ENCODE measurements at places on chromosomes 7 and 10.

GRCh38 chr10:78657163-78657861, 411.5 kb upstream of the ZMIZ1 start:
- peak; percentile 79 for DNase-seq

DNA sequence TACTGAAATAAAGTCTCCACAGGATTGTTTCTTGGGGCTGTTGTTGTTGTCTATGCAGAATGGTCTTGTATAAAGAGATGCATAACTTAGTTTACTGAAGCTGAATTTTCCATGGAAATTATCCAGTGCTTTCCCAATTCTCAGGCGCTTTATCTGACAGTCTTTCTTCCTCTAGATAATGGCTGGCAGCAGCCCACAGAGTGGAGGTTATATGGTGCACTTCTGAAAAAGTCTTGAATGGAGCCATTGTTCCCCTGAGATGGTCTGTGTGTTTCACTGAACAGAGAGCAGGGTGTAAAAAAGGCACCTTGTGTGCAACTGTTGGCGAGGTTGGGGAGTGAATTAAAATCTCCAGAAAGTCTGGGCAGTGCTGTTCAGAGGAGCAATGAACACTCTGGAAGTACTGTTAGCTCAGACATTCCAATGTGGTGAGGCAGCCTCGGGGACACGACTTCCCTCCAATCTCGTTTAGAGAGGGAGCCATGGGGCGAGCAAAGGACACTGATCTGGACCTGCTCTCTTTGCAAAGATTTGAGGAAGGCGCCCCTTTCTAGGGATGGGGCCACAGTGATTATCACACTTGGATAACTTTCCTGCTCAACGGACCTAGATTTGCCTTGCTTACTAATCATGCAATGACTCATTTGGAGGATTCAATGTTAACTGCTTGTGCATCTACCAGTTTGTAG, 2.0 kb upstream of the PLCE1 start:
- DNase-seq, result no peak

GRCh38 chr10:13872411-13872810, 285.6 kb downstream of the PRPF18 start:
- no peak for DNase-seq

DNA sequence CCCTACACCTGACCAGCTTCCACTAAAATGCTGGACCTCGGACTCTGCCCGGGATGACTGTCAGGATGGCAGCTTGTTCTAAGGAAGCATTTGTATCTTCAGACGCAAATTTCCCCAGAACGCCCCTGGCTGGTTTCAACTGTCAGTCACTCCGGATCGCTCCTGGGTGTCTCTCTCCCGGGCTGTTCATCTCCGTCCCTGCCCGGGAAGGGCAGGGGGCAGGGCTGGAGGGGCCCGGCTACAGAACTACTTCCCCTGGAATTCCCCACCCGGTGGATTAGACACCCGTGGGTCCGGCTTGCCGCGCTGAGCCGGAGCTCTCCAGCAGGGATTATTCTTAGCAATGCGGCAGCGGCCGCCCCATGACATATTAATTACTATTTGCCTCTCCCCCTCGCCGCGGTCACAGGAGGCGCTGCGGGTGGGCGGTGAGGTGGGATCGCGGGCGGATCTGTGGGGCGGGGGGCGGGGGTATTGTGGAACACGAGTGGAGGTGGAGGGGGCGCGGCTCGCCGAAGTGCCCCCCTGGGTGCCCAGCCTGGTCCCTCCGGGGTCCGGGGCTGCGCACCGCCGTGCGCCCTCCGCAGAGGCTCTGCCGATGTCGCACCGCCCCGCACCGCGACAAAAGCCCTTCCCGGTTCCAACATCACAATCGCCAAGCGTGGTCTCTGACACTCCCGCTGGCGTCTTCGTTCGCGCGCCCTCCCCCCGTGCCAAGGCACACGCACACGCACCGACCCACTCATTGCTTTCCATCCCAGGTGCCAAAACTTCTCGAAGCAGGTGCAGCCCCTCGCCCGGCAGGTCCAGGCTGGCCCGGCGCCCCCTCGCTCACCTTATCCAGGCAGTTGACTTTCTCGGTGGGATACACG, 276.1 kb upstream of the NEBL start:
- DNase-seq, result peak; percentile 17

DNA sequence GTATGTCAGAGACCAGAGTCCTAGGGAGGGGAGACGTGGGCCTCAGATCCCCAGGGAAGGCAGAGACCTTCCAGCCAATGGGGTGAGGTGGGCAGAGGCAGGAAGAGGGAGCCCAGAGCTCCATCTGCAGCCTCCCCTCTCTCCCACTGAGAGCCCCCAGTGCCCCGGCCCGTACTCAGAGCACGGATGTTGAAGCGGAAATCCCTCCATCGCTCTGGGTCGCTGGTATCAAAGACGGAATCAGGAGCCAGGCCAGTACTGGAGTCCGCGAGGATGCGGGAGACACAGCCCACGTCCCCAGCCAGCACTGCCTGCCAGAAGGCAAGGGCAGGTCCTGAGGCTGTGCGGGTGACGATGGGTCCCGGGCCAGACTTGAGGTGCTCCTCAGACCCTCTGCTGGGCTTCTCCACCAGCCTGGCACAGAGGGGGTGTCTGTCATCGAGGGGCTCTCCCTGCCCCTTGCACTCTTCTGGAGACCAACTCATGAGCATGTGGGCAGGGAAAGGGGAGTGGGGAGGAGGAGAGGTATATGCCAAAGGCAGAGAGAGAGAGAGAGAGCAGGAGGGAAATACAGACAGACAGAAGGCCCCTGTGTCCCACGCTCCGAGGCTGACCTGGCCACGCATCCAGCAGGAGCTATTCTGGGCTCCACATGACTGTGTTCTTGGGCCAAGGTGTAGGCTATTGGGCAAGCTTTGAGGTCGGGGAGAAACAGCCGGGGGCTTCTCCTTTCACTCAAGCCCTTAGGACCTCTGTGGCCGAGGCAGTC, at the start of gene ASB10:
TSS of gene ASB10 (minus strand) at position 611 of the 769 bp plus-strand sequence. CDS start at position 491, 120 bp downstream.
- DNase-seq, result no peak

DNA sequence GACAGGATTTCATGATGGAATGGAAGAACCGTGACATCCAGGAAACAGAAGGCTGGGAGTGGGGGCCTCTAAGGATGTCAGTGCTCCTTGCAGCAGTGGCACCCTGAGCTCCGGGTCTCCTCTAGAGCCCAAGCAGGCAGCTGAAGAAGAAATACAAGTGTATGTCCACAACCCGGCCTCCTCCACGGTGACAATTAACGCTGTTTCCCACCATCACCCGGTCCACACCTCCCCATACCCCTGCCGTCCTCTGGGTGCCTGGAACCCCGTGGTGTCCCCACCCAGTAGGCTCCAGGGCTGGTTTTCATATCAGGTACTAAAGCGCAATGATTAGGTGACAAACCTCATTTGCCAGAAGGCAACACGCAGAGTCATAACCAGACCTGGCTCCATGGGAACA, 30.3 kb downstream of the GRID1 start:
- no peak for DNase-seq

- DNase-seq, result no peak
Observed at GRCh38 chr7:2687881-2688318, at the start of gene AMZ1. TSS of gene AMZ1 (plus strand) at chr7:2688202. CDS start at chr7:2700452, 12,250 bp downstream.

GRCh38 chr10:129621693-129622092, 154.7 kb downstream of the MGMT start:
- no peak for DNase-seq

DNA sequence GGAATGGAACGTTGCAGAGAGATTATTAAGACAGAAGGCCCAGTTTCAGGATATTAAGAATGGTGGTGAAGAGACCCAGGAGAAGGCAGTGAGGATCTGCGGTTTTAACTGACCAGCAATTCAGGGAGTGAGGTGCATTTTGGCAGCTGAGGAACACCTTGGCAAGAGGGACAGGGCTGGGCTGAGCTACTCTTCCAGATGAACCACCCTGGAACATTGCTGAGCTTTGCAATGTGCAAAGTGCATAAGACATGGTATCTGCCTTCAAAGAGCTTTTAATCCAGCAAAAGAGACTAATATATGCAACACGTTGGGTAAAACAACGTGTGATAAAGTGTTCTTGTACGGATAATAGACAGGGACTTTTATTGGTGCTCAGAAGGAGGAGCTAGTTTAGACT, 181.0 kb upstream of the AGK start:
- DNase-seq, result no peak

DNA sequence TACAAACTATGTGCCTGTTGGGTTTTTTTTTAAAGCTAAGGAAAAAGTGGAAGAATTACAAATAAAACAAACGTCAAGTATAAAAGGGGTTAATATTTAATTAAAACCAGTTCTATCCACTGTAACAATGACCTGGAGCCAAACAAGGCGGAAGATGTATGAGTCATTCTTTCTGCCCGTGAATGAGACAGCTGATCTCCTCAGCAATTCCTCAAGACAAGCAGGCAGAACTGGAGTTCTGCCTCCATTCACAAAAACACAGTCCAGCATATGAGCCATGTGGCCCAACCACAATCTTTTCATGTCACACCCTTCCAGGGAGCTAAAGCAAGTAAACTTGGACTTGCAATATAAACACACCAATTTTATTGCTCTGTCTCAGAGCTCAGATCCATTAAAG, 8.4 kb downstream of the ETV1 start:
- no peak for DNase-seq
